HFFc6 (cell line): ENCODE measurements at places on chromosomes 6 and 20. TPM values are rescaled to one million over a fixed set of nuclear protein-coding genes. Genes with fewer than 3 reads are reported as not detected.

- DNase-seq: peak; percentile 21
- H3K4me1 ChIP-seq: peaks cover 70% of the 10 kb centered on the region
- peak overlapping the region; percentile 86 for H3K4me3 ChIP-seq
- H3K27me3 ChIP-seq: peaks cover 7% of the 10 kb centered on the region
Observed at GRCh38 chr6:117677553-117678141, 2.4 kb downstream of the NUS1 start.

GRCh38 chr6:32519118-32519909 is 10.8 kb downstream of the HLA-DRB5 start:
- DNase-seq: no peak
- H3K27me3 ChIP-seq: peaks cover 6% of the 10 kb centered on the region; the same call in 1 of the 2 replicates
- no peaks in the 10 kb centered on the region for H3K4me1 ChIP-seq

GRCh38 chr6:14676977-14677781 is 559.6 kb downstream of the CD83 start:
- H3K27ac ChIP-seq: no peak overlapping the region
- H3K27me3 ChIP-seq: no peaks in the 10 kb centered on the region; the same call in 1 of the 2 replicates
- DNase-seq: no peak
- H3K4me3 ChIP-seq: no peak overlapping the region

- H3K27ac ChIP-seq: no peak overlapping the region
- no peak overlapping the region for H3K4me3 ChIP-seq
- DNase-seq: no peak
- H3K27me3 ChIP-seq: peaks cover 15% of the 10 kb centered on the region
- H3K36me3 ChIP-seq: no peaks in the 10 kb centered on the region
- no peaks in the 10 kb centered on the region for H3K4me1 ChIP-seq
Observed at GRCh38 chr6:97060254-97060653, 135.7 kb downstream of the KLHL32 start.

DNA sequence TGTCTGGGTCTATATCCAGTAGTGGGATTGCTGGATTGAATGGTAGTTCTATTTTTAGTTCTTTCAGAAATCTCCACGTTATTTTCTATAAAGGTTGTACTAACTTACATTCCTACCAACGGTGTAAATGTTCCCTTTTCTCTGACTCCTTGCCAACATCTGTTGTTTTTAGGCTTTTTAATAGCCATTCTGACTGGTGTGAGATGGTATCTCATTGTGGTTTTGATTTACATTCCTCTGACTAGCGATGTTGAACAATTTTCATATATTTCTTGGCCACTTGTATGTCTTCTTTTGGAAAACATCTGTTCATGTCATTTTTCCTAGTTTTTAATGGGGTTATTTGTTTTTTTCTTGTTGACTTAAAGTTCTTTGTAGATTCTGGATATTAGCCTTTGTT is 99.3 kb downstream of the BMP2 start:
- no peaks in the 10 kb centered on the region for H3K4me1 ChIP-seq
- DNase-seq: no peak
- H3K36me3 ChIP-seq: no peaks in the 10 kb centered on the region
- H3K27me3 ChIP-seq: no peaks in the 10 kb centered on the region

GRCh38 chr6:113860181-113860955 is 3.2 kb downstream of the MARCKS start:
- peaks cover 31% of the 10 kb centered on the region for H3K36me3 ChIP-seq
- peak overlapping the region; percentile 98 for H3K4me3 ChIP-seq
- peaks cover 26% of the 10 kb centered on the region for H3K4me1 ChIP-seq
- no peaks in the 10 kb centered on the region; the same call in 1 of the 2 replicates for H3K27me3 ChIP-seq
- peak overlapping the region; percentile 95 for H3K27ac ChIP-seq

DNA sequence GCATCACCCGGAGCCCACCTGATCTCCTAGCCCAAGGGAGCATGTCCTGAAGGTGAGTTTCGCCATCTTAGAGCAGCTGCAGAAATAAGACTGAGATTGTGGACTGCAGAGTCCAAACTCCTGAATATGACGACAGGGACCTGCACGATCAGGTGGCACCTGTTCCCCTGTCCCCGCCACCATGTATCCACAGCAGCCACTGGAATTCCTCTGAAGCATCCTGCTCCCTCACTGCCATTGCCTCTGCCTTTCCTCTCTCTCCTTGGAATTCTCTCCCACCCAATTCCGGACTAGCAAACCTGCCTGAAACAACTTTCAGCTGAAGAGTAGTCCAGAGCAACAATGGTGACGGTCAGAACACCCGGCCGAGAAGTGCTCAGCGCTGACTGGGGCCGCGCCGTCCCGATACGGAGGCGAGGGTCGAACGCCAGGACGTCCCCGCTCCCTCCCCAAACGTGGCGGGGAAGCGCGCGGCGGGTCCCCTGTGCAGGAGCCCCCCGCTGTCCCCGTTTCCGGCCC is 694 bp upstream of the FAM120B start:
- peaks cover 3% of the 10 kb centered on the region; the same call in 1 of the 2 replicates for H3K27me3 ChIP-seq
- peak overlapping the region; percentile 51 for H3K27ac ChIP-seq
- DNase-seq: no peak
- peak overlapping the region; percentile 93 for H3K4me3 ChIP-seq
- H3K36me3 ChIP-seq: peaks cover 19% of the 10 kb centered on the region

DNA sequence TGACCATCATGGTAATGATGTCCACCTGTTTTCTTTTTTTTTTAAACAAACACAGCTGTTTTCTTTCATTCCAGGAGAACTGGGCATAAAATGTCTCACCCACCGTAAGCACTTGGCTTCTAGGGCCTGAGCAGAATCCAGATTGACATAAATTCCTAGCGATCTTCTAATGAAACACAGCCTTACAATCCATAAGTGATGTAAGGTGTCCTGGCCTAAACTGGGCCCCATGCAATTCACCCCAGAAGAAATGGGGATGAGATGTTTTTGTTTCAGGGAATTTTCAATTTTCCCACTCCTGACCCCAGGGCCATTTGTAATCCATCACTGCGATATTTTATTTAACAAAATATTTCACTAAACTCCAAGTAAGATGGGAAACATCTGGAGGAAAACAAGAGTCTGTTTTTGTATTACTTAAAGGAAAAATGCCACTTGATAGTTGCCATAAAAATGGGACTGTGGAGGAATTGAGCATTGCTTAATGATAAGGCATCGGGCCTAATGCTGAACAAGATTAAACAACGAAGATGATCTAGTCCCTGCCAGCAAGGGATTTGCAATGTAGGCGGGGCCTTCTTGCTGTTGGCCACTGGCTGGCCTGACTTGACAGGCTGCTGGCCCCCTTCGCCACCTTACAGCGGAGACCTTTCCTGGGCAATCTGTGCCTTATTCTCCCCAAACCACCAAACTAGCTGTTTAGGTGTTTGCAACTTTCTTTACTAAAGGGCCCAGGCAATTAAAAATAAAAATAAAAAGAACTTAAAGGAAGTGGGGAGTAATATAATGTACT is 183.7 kb downstream of the CD109 start:
- DNase-seq: no peak
- H3K4me1 ChIP-seq: no peaks in the 10 kb centered on the region
- no peaks in the 10 kb centered on the region; the same call in 1 of the 2 replicates for H3K27me3 ChIP-seq

DNA sequence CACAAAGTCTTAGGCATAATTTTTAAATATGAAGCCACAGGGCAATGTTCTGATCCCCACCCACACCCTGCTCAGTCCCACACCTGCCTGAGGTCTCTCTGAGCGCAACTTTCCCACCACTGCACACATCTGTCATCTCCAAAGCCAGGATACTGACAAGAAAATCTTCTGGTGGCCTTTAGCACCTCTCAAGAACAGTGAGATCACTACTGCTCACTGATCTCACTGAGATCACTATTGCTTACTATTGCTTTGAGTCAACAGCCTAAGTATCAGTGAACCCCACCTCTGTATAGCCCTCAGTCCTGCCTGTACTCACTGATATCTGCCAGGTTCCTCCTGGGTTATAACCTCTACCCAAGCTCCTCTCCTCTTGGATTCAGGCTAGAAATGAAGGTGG is 6.4 kb downstream of the TNFRSF21 start:
- H3K4me3 ChIP-seq: no peak overlapping the region
- no peaks in the 10 kb centered on the region for H3K36me3 ChIP-seq
- DNase-seq: no peak
- no peak overlapping the region for H3K27ac ChIP-seq

DNA sequence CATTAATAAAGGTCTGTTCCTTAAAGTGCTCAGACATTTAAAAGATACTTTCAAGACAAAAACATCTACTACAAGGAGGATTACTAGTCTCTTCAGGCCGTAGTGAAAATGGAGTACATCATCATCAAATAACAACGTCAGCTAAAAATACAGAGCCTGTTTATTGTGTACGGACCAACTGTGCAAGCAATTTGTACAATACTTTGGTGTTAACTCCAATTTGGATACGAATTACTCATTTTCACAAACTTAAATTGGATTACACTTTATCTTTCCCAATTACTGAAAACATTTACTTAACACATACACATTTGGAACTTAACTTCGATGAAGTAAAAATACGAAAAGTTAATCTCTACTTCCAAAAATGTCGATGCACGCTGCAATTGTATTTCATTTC is 802 bp downstream of the CYP39A1 start:
- peak overlapping the region; percentile 89; the same call in 1 of the 2 replicates for H3K4me3 ChIP-seq
- peaks cover 4% of the 10 kb centered on the region for H3K27me3 ChIP-seq
- DNase-seq: no peak
- H3K36me3 ChIP-seq: no peaks in the 10 kb centered on the region

ANKS1A gene
- 13.3 to 14.3 TPM (median 13.8 TPM) in 3 replicates for total RNA-seq

PSORS1C2 gene
- total RNA-seq: not detected in 2 replicates

TAGAP gene
- total RNA-seq: not detected in 3 replicates

DEFB132 gene
- not detected in 3 replicates for total RNA-seq

TSPYL1 gene
- 112 to 122 TPM (median 118 TPM) in 3 replicates for total RNA-seq

NOTCH4 gene
- 0.29 and 0.51 TPM in 2 replicates for total RNA-seq

SEMG1 gene
- total RNA-seq: not detected in 3 replicates

SALL4 gene
- total RNA-seq: 0.33 to 0.40 TPM (median 0.35 TPM) in 3 replicates

SYTL3 gene
- total RNA-seq: 3.7 to 5.4 TPM (median 5.3 TPM) in 3 replicates
